Airway epithelial cell (primary cell): ENCODE measurements at places on chromosomes 12 and 14. TPM values are rescaled to one million over a fixed set of nuclear protein-coding genes. Genes with fewer than 3 reads are reported as not detected.

C1R gene
- 8.7 and 8.8 TPM in 2 replicates for total RNA-seq

NANOG gene
- under 0.01 TPM in 1 of 2 replicates, not detected in the other for total RNA-seq

OR4K13 gene
- not detected in 2 replicates for total RNA-seq

AICDA gene
- not detected in 2 replicates for total RNA-seq

LRP10 gene
- 88.7 and 93.0 TPM in 2 replicates for total RNA-seq

HOXC10 gene
- total RNA-seq: not detected in 2 replicates

BCL11B gene
- total RNA-seq: 6.6 and 10.1 TPM in 2 replicates

SRRM4 gene
- total RNA-seq: not detected in 2 replicates

GPRC5D gene
- total RNA-seq: not detected in 2 replicates

TFCP2 gene
- 11.2 and 13.6 TPM in 2 replicates for total RNA-seq

AGAP2 gene
- 0.14 and 0.56 TPM in 2 replicates for total RNA-seq

IFNG-AS1 gene
- not detected in 2 replicates for total RNA-seq

TSPAN9 gene
- 5.8 and 13.8 TPM in 2 replicates for total RNA-seq

REM2 gene
- total RNA-seq: 0.21 and 0.28 TPM in 2 replicates

TMPRSS12 gene
- not detected in 2 replicates for total RNA-seq

KRT81 gene
- 35.9 and 54.8 TPM in 2 replicates for total RNA-seq

C1QL4 gene
- total RNA-seq: 0.42 TPM in 1 of 2 replicates, not detected in the other

CHURC1 gene
- total RNA-seq: 41.6 and 70.0 TPM in 2 replicates

EPYC gene
- not detected in 2 replicates for total RNA-seq

TOMM20L gene
- total RNA-seq: not detected in 2 replicates

DRAM1 gene
- 3.0 and 7.5 TPM in 2 replicates for total RNA-seq

MNAT1 gene
- total RNA-seq: 48.2 and 49.9 TPM in 2 replicates

KLHDC1 gene
- 0.14 and 0.51 TPM in 2 replicates for total RNA-seq

ASCL1 gene
- total RNA-seq: not detected in 2 replicates

PHC1 gene
- total RNA-seq: 7.5 and 10.7 TPM in 2 replicates
